ENCODE measurements at places on chromosomes 16 and 17.

DNA sequence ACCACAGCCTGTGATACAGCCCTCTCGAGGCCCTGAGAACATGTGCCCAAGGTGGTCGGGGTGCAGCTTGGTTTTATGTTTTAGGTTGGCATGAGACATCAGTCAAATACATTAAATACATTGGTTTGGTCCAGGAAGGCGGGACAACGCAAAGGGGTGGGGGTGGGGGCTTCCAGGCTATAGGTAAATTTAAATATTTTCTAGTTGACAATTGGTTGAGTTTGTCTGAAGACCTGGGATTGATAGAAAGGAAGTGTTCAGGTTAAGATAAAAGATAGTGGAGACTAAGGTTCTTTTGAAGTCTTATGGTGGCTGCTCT lies 1.2 kb upstream of the ZKSCAN2 start:
- no peak for DNase-seq

DNA sequence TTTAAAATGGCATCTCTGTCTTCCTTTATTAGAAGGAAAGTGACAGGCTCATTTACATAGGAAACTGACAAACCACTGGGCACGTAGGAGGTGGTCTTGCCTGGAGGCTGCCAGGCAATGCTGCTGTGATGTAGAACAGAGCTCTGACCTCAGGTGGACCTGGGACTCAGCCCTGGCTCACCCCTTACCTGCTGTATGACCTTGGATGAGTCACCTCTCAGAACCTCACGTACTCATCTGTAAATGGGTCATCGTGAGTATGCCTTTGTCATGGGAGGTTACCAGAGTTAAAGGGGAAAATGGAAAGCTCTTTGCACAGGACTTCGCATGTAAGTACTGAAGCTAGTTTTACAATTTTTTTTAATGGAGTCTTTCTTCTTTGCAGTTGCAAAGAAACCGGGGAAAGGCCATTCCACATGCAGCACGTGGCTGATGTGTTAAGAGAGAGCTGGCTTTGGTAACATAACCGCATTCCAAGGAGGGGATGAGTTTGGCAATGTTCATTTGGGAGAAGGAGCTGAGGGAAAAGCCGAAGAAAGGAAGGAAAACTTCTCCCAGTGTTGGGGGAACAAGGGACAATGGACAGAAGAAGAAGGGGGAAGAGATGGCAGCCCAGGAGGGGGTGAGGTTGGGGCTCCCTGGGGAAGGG lies 37.4 kb upstream of the LONP2 start:
- DNase-seq: no peak

DNA sequence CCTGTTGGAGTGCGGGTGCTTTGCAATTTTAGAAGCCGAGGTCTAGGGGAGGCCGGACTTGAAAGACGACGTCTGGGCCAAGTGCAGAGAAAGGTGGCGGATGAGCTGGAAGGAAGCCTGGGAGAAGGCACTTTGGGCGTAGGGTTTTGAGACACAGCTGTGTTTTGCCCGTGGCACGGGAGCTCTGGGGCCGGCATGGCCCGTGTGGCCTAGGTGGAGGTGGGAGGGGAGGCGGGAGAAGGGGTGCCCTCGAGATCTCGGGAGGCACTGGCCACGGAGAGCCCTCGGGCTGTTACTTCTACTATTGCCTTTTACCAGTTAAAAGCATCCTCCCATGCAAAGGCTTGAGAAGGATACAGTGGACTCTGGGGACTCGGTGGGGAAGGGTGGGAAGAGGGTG lies 161.9 kb downstream of the FOXL1 start:
- no peak for DNase-seq

- no peak for DNase-seq
Observed at GRCh38 chr16:73233846-73234424, 186.0 kb upstream of the ZFHX3 start.

- peak; percentile 64 for DNase-seq
Observed at GRCh38 chr17:61451538-61452300, 503 bp upstream of the TBX4 start.

DNA sequence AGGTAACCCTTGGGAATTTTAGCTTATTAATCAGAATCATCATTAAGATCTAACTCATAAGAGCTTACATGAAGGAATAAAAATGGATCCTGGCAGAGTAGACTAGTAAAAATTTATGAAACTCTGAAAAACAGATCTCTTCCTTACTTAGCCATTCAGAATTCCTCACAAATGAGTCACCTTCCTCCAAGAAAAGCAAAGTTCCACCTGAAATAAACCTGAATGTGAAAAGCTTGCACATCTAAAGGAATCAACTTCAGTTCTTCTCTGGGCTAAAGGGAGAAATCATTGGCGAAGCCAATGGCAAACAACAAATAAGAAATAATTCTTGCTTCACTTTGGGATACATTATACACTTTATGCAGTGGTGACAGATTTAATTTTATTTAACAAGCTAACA lies 22.7 kb downstream of the MYO1D start:
- DNase-seq: no peak

GRCh38 chr17:41003926-41004325 lies 4.2 kb upstream of the KRTAP3-2 start:
- no peak for DNase-seq

DNA sequence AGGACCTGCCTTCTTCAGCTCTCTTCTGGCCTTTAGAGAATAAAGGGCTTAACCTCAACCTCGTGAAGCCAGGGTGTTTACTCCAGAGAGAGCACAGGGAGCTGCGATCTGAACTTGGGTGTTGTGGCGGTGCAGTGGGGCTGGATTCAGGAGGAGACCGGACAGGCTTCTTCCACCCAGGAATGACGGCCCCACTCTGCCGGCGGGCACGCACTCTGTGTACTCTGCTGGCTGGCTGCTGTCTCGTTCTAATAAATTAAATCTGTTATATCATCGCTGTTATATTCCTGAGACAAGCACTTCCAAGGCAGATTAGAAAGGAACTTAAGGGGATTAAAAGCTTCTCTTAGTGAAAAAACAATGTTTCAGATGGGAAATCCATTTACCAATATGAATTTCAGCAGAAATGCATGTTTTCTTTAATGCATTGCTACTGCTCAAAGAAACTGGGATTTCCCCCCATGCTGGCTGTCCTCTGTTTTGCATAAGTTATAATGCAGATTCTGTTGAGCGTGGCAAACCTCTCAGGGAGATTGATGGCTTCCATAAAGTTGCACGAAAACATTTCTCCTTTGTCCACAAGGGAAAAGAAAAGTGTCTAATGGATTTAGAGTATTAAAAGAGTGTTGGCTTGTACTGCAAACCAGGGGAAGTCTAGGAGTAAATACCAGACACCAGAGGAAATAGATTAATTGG lies 168.6 kb upstream of the IRX3 start:
- DNase-seq: no peak

DNA sequence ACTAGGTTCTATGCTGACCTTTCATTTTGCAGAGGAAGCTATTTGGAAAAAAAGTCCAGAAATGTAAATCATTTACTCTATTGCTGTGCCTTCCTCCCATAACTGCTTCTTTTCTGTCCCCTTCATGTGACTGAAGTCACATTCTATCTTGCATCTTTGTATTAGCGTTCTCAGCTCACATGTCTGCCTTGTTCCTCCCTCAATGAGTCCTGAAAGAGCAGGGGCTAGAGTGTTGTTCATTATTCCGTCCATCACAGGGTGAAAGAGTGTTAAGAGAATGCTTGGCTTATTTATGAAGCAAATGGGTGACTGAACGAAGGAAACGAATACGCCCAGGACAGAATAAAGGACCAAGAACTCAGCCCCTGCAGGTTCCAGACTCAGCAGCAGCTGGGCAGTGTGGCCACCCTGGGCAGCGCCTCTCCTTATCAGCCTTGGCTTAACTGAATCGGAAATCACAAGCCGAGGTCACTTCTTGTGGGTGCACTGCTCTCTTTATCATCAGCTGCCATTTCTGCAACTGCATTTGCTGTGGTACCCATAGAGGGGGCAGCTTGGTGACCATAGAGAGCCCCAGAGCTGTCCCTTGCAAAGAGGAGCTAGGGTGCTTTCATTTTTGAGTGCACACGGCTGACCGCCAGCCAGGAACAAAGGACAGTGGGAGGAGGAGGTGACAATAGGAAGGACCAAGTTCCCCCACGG lies 1.8 kb upstream of the PIK3R6 start:
- no peak for DNase-seq

DNA sequence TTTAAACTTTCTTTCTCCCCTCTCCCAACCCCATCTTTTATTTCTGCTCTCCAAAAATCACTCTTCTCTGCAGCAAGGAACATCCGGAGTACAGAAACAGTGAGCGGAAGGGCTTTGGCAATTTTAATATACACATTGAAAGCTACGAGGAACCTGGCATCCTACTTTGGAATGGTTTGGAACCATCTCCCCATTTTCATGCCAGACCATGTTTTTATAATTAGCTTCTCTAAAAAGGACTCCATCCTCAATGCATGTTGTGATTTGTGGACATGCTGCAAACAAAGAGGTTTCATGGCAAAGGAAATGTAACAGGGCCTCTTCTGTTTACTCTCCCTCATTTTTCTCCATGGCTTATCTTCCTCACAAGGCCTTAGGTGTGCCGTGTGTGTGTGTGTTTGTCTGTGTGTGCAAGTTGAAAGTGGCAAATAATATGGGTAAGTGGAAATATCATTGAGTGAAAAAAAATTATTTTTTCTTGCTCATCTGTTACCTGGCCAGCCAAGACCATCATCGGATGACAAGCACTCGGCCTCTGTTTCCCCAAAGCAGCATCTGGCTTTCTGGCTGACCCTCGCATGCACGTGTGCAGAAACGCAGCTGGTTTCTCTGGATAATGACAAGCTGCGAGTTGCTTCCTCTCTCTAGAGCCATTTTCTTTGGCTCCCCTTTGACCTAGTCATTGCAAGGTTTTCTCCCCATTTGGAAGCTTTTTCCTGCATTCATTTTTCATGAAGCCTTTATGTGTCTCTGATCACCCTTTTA lies 585.0 kb downstream of the TMEM114 start:
- DNase-seq: no peak

GRCh38 chr17:49266233-49266632 lies 35.6 kb upstream of the PHOSPHO1 start:
- no peak for DNase-seq

DNA sequence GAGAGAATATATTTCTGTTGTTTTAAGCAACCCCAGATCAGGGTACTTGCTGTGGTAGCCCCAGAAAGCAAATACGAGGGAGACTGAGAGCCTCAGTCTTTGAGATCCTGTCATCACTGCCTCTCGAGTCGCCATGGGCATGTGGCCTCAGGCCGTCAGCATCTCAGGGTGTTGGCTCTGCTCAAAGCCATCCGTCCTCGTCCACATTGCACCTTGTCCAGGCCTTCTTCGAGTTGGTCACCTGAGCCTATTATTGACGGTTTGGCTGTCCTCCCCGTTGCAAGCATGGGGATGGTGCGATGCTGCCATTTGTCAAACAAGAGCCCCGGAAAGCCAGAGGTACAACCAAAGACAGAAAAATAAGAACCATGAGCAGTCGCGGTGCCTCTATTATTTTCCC lies 136.9 kb downstream of the IRF8 start:
- DNase-seq: no peak

GRCh38 chr17:42475121-42475520 lies 16.4 kb downstream of the ATP6V0A1 start:
- no peak for DNase-seq

GRCh38 chr16:65229191-65229662 lies 107.4 kb upstream of the CDH11 start:
- DNase-seq: no peak

DNA sequence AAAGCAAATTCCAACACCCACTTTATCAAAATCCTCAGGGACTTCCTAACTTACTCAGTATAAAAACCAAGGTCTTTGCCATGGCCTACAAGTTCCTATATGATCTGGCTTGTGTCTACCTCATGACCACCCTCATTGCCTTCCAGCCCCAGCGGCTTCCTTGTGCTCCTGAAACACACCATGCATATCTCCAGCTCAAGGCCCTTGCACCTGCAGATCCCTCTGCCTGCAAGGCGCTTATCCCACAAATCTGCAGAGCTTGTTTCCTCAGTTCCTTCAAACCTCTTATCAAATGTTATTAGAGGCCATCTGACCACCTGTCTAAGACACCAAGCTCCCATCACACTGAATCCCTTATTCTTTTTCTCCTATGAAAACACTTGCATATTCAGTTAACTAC lies 2.6 kb downstream of the BBS2 start:
- no peak for DNase-seq

- no peak for DNase-seq
Observed at GRCh38 chr16:87723226-87723623, 42.6 kb downstream of the KLHDC4 start.

- no peak for DNase-seq
Observed at GRCh38 chr16:89506791-89507191, 1.4 kb upstream of the SPG7 start.

DNA sequence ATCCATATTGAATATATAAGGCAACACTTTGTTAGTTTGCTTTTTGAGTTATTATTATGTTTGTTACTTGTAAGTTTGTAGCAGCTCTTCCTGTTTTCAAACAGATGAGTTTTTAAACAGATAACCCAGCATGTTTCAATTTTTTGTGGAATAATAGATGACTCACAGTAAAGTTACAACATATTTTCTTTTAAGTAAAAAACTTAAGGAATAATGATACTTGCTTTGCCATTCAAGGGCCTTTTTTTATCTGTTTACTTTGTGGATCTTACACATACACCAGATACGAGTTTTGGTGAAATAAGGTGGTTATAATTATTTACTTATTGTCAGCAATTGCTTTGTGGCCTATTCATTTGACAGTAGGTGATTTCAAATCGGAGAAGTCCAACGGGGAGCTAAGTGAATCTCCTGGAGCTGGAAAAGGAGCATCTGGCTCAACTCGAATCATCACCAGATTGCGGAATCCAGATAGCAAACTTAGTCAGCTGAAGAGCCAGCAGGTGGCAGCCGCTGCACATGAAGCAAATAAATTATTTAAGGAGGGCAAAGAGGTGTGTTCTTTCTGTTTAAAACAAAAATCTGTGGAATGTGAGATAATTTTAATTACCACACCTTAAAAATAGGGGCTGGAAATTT lies 66.3 kb downstream of the BPTF start:
- no peak for DNase-seq

DNA sequence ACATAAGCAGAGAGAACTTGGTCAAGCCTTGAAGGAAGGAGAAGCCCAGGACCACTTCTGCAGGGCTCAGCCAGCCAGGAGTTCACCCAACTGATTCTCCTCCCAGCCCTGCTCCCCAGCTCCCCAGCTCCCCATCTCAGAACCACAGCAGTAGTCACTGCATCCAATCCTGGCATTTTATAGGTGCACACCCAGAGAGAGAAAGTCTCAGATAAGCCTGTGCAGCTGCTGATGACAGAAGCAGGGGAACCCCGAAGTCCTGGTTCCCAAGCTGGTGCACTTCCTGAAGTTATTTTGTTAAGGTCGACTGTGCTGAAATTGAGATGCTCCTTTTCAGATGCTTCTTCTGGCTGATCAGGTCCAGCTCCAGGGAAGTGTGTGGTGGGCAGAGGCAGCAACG lies 6.6 kb downstream of the RNF112 start:
- no peak for DNase-seq

GRCh38 chr17:82006468-82007227 lies 16.0 kb downstream of the CENPX start:
- DNase-seq: no peak

- no peak for DNase-seq
Observed at GRCh38 chr17:7988750-7989178, 13.7 kb upstream of the GUCY2D start.

- DNase-seq: no peak
Observed at GRCh38 chr17:58200024-58200633, 7.6 kb downstream of the EPX start.

Measured in coronary artery (tissue), 2 donors.